ENCODE measurements at places on chromosomes 12 and 14.

- DNase-seq: no peak
Measured at GRCh38 chr14:102727336-102728095, 49.7 kb upstream of the TRAF3 start.

DNA sequence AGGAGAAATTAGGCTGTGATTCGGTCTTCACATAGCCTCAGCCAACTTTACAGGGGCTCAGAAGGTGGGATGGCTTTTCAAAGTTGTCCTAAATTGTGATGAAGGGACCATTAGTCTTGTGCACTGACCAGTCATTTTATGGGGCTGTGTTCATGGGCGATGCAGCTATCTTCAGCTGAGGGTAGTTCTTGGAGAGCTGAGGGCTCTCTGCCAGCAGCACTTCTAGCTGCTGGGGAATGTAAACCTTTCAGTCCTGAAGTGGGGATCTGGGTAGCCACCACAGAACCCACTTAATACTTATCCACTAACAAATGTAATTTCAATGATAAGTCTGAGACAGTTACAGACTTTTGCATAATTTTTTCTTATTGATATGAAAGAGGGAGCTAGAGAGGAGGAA is 270.6 kb downstream of the AEBP2 start:
- DNase-seq: no peak

DNA sequence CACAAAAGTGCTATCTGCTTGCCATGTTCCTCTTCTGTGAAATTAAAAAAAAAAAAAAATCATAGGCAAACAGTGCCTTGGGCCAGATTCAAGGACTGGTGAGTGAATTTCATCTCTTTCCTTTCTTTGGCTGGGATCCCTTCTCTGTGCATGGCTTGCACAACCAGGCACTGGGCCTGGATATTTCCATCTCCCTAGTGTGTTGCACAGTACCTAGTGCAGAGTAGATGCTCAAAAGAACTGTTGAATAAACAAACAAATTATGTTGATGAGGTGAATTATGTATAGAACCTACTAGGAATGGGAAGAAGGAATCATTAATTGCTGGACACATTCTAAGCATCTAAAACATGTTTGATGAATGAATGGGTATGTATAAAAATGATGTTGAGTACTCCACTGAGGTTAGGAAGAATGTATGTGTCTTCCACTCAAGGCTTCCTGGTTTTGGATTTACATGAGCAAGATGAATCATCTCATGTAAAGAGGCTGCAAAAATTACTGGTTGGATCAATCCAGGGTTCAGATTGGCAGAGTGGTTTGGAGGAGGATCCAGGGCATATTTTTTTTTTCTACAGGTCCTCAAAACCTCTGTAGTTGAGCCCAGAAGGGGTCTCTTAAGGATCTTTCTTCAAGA is 93.2 kb downstream of the EMP1 start:
- no peak for DNase-seq

DNA sequence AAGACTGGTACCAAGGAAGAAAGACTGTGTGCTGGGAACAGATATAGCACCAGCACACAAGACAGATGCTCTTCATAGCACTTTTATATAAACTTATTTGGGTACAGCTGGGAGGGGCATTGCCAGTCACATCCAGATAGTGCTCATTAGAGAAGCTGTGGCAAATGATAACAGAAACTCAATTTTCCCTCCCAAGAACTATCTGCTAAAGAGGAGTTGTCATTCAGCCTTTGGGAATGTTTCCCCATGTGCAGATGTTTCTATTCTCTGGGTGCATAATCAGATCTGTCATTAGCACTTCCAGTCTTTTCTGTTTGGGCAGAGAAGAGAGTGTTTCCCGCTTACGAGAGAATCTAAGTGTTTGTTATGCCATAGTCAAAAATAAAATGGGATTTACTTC is 714.9 kb upstream of the MDGA2 start:
- no peak for DNase-seq

DNA sequence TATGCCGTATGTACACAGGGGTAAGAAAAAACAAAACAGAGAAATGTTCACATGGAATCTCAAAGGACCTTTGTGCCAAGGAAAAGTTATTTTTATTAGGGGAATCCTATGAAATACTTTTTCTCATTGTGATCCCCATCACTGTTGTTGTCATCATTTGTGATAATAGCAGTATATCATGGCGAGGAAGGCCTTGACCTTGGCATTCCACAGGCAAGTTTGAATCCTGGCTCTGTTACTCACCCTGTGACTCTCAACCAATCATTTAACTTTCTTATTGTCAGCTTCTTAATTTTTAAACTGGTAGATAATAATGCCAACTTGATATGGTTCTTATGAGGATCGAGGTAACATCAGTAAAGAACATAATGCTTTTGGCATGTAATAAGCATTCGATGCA is 142.2 kb upstream of the DDHD1 start:
- DNase-seq: no peak

- DNase-seq: no peak
Measured at GRCh38 chr12:60043236-60043635, 447.4 kb downstream of the SLC16A7 start.

DNA sequence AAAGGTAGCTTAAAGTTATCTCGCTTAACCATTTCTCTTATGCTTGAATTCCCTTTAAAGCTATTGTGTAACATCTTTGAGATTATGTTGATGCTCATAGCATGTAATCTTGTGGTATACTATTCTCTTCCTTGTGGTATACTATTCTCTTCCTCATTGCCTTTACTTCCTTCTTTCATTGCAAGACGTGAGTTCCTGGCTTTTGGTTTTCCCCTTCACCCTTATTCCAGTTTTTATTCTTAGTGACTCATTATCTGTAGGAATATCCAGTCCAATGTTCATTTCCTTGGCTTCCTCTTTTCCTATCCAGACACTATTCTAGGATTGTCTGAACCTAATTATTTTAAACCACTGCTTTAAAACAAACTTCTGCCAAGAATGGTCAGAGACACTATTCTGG is 564.0 kb downstream of the CCER1 start:
- DNase-seq: no peak

GRCh38 chr12:18861287-18861858 is 123.5 kb downstream of the CAPZA3 start:
- no peak for DNase-seq

GRCh38 chr12:52280796-52281560 is 6.5 kb downstream of the KRT86 start:
- DNase-seq: no peak

DNA sequence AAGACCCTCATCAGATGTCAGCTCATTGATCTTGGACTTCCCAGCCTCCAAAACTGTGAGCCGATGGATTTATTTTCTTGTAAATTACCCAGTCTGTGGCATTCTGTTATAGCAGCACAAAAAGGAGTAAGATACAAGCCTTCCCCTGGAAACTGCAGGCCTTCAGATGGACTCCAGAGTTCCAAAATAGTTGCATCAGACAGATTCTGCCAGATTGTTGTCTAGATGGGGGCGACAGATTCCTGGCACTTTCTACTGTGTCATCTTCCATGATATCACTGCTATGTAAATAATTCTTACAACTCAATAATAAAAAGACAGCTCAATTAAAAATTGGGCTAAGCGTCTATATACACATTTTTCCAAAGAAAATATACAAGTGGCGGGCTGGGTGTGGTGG is 17.2 kb upstream of the MARK3 start:
- no peak for DNase-seq

DNA sequence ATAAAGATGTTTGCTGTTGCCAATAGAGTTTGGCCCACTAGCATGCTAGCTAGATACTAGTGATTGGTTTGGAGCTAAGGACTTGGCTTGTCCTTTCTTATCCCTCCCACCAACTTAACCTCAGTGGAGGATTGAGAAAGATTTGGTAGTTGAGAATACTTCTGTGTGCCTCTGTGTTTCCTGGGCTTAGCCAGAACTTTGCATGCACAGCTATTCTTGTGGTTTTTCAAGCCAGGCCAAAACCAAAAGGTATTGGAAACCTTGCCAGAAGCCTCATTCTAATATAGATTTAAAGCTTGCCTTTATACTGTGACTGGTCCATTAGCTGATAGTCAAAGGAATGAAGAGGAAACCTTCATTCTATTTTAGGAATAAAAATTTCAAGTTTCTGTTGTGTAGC is 188.5 kb downstream of the CCDC91 start:
- DNase-seq: no peak

GRCh38 chr14:74522740-74523139 is 29.2 kb downstream of the ISCA2 start:
- no peak for DNase-seq

DNA sequence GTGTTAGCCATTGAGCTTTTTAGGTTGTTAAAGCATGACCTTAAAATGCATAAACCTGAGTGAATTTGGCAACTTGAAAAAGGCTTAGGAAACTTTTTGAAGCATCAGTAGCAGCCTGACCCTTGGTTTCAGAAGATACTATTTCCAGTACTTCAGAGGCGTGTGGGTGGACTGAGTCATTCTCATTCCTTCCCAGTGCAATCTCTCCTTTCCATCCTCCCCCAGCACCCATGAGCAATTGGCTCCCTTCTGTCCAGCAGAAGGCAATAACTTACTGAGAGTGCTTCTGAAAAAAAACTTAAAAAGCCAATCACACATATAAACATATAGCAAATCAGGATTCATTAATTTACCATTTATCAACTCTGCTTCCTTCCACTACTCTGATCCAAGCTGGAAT is 299.3 kb upstream of the STXBP6 start:
- no peak for DNase-seq

- DNase-seq: no peak
Measured at GRCh38 chr14:46245276-46245675, 406.3 kb downstream of the RPL10L start.

GRCh38 chr12:29241821-29242591 is 92.9 kb downstream of the FAR2 start:
- no peak for DNase-seq

DNA sequence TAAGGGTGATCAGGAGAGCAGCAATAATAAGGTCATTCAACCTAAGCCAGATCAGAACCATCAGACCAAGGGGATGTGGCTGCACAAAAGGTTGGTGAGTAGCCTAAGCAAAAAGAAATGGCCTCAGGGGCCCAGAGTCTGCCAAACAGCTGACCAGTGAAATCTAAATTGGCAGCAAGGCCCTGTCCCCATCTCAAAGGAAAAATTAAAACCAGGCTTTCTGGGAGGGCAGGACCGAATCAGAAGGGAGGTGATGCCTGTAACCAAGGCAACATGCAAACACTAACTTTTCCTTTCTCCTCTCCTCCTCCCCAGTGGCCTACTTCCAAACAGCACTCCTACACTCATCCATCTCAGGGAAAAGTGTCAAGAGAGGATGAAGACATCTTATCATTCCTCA is 256.4 kb downstream of the NUAK1 start:
- DNase-seq: no peak

- DNase-seq: no peak
Measured at GRCh38 chr12:12520273-12520672, 42.4 kb downstream of the DUSP16 start.

DNA sequence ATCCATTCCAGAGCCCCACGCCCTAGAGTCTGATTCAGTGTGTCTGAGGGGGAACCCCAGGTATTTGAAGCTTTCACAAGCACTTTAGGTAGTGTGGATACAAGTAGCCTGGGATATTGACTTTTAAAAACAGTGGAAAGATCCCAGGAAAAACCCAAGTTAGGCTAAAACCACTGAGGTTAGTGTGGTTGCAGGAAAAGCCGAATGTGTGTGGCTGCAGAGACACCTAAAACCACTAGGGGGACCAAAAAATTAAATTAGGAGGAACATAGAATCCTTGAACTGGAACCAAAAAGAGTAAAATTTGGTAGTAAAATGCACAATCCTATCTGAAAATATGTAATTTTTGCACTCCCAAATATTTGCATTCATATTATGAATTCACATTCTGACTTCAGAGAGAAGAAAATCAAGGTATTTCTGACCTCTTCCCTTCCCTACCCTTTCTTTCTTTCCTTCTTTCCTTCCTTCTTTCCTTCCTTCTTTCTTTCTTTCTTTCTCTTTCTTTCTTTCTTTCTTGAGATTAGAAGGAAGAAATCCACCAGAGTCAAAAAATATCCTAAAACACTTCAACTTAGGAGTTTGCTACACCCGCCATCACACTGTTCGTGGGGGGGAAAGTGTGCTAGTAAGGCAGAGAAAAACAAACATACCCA is 37.8 kb downstream of the SLCO1A2 start:
- DNase-seq: no peak

GRCh38 chr12:60100852-60101251 is 505.0 kb downstream of the SLC16A7 start:
- DNase-seq: no peak

- DNase-seq: no peak
Measured at GRCh38 chr14:67269298-67270060, 28.2 kb downstream of the PALS1 start.

GRCh38 chr14:90659156-90659555 is 157.1 kb downstream of the TTC7B start:
- no peak for DNase-seq

DNA sequence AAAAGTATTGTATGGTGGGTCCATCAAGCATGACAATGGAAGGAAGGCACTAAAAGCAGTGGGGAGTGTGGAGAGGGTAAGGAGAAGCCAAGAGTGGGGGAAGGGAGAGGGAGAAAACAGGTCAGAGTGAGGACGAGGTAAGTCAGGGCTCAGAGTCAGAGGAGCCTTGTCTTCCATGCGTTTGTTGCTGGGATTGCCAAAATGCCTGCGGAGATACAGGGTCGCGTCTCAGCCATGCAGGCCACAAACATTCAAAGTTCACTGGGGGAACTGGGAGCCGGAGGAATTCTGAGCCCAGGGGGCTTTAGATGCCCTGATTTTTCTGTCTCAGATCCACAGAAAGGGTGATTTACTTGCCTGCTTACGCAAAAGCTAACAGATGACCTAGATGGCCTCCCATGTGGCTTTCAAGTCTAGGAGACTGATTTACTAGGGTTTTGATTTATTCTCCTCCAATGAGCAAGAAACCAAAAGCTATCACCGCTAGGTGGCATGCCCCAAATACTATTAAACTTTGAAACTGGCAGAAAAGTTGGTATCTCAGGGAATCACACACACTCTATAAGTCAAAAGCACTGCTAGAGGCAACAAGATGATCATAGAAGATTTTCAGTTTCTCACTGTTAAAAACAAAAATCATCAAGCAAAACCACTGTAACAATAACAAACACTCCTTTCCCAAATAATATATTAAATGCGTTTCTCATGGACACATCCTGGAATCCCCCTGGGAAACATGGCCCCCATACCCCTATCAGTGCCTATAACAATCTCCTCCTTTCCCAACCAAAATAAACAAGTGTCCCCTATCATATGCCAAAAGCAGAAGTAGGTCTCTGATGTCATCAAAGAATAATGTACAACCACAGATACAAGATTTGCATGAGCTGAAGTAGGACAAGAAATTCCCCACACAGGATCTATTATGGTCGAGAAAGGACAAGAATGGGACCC is 26.6 kb upstream of the MDM1 start:
- peak; percentile 56 for DNase-seq

DNA sequence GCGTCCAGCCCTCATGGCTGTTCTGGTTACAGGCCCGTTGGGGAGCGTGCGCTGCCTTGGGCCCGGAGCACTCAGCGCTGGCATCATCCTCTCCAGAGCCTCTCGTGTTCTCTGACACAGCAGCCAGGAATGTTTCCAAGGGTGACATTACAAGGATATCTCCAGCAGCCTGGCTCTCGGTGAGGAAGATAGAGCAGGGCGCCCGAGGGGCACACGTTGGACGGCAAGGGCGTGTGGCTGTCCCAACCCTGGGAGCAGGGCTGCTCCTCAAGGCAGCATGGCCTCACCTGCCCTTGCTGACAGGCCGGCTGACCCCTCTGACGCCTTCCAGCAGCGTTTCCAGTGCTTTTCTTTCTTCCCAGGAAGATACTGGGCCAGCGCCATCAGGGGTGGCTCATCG is 14.4 kb downstream of the LRCOL1 start:
- no peak for DNase-seq

GRCh38 chr14:85003805-85004204 is 526.1 kb upstream of the FLRT2 start:
- DNase-seq: no peak
